ENCODE measurements at places on chromosomes 5 and 9.

DNA sequence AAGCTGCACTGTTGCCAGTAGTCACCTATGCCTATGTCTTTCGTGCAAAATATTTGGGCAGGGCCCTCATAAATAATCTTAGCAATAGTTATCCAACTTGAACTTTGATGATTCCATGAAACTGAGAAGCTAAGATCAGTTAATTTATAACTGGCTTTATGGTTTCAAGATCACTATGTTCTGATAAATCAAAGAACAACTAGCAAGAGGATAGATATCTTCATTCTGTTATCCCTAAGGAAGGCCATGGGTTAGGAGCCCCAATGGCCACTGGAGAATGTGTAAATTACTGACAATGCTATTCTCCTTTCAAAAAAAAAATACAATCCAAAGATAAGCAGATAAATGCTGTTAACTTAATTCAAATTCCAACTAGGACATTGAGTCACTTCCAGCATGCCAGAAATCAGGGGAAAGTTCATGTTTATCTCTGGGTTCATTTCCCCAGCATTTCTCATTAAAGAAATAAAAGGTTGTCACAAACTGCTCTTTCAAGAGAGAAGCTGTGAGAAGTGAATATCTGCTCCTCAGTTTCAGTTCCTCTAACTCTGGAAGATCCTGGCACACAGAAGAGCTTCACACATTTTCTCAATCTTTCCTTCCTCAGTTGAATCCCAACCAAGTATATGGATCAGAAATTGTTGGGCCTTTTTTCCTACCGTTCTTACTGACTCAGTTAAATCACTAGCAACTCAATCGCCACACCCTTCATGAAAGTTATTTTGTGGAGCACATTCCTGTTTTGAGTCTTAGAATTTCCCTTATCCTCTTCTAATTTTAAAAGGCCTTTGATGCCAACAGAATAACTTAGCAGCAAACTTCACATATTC lies 59.6 kb upstream of the SLC1A1 start:
- DNase-seq: no peak

- DNase-seq: no peak
Measured at GRCh38 chr5:159017786-159018185, 81.9 kb downstream of the EBF1 start.

DNA sequence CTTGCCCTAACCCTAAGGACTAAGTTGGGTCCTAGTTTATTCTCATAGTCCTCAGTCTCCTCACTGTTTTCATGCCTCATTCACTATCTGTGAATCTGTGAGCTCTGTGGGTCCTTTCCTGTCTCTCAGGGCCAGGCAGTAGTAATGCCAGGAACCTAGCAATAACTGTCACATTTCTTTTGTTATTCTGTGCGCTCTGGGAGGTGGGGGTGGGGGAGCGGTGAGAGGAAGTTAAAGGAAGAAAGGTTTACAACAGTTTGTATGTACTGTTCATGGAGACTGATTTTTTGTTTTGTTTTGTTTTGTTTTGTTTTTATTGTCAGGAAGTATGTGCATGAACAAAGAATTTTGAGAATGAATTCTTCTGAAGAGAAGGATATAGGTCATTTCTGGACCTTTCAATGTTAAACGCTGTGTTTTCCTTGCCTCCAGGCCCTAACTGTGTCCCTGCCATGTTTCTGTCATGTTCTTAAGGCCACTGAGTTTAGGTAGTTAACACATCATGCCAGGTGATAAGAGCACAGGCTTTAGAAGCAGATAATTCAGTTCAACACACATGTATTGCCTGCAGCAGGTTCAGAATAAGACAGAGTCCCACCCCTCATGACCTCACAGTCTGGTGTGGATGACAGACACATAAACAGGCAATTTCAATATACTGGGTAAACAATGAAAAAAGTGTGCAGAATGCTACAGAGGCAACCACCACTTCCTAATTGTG lies 13.3 kb upstream of the FEM1C start:
- DNase-seq: no peak

DNA sequence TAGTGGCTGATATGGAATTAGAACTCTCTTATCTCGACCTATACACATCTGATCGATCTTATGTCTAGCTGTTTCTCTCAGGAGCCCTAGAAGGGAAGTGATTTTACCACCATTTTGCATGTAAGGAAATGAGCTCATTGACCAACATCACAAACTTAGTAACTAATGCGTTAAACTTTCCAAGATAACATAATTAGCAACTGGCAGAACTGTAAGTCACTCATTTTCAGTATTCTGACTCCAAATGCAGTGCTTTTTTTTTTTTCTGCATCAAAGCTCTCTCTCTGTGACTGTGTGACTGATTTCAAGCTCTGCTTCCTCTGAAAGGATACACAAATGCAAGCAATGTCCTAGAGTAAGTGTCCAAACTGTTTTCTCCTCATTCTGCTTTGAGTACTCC lies 68.1 kb upstream of the FBXL7 start:
- no peak for DNase-seq

DNA sequence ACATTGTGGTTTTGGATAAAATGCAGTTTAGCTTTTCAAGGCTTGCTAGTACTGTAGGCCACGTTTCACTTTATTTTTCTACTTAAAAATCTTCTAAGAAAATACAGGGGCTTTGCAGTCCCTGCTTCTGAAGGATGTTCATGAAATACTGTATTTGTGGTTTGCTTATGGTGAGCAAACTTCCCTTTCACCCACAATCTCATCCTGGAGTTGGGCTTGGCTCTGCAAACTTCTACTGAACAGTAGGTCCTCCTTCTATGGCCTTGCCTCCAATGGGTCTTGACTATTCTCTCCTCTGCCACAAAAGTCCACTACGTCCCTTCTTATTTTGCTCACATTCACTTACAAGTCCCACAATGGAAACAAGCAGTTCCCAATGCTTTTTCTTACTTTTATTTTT lies 502.7 kb upstream of the KLF4 start:
- DNase-seq: no peak
